ENCODE measurements at places on chromosomes 5 and 9.

DNA sequence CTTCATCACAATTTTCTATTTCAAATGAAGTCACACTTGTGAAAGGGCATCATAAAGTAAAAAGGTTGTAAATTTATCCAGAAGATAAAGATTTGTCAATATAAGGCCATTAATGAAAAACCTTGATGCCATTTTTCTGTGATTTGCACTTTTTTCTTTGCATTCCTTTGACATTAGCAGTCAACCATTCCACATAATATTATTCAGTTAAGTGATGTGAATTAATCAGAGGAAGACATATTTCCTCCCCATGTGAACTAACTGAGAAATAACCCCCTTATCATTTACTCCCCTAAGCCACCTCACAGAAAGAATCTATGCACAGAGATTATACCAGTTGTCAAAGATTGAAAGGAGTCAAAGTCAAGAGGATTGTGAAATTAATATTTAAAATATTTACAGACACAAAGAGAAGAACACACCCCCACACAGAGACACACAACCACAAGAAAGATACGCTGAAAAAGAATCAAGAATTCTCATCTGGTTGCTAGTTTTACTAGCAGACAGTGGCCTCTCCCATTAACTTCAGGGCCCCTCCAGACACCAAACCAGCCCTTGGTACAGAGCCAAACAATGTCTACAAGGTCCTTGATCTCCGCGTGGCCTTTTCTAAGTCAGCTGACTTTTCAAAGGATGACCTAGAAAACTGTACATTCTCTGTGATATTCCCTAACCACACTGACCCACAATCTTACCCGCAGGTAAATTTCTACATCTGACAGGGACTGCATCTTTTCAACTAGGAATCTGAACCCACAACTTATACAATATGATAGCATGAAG lies 29.5 kb downstream of the GNAQ start:
- no peak for DNase-seq

- DNase-seq: peak; percentile 56
These were observed 85.1 kb downstream of the BRINP1 start for GRCh38 chr9:119284118-119284517.

- no peak for DNase-seq
These were observed 200.9 kb downstream of the GDNF start for GRCh38 chr5:37638897-37639296.

- DNase-seq: no peak
These were observed 98.0 kb downstream of the NR6A1 start for GRCh38 chr9:124673063-124673462.

DNA sequence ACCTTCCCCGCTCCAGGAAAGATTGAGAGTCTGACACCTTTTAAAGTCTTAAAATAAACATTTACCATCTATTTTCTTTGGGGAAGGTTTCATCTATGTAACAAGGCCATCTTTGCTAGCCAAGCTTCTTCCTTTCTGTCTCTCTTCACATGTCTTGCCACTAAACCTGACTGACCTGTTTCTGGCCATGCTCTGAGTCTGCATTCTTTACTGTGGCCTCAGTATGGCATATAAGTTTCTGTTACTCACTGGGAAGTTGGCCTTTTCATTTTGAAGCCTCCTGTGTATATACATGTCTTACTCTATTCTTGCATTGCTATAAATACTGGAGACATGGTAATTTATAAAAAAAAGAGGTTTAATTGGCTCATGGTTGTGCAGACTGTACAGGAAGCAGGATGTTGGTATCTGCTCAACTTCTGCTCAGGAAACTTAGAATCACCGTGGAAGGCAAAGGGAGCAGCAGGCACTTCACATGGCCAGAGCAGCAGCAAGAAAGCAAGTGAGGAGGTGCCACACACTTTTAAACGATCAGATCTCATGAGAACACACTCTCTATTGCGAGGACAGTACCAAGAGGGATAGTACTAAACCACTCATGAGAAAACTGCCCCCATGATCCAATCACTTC lies 48.1 kb downstream of the KCNV2 start:
- no peak for DNase-seq

GRCh38 chr5:74167206-74167929 lies 473.2 kb downstream of the ENC1 start:
- DNase-seq: no peak

DNA sequence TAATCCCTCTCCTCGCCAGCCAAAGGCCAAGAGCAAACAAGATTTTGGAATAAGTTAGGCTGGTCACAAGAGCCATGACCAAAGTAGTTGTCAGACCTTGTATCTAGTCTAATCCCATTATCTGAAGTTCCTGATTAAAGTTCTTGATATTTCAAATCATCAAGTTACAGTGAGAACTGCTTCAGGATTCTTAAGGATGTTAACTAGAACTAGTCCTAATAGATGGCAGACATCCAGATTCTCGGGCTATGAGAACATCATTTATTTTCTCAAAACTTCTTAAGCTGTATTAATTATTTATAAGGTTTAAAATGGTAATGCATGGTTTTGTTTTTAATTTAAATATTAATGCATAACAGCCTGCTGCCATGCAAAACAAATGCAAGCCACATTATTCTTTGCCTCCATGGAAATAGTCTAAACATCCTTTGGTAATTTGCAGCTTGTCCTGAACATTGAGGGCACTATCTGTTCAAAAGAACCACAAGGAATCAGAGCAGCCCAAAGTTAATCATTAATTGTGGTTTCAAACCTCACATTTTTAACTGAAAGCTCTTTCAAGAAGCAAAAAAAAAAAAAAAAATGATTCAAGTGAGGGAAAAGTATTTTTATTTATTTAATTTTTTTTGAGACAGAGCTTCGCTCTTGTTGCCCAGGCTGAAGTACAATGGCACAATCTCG lies 95.1 kb downstream of the TTC39B start:
- DNase-seq: peak; percentile 37

- DNase-seq: no peak
These were observed 106.6 kb downstream of the PALM2AKAP2 start for GRCh38 chr9:109886617-109887016.

GRCh38 chr9:135350003-135350315 lies 129.6 kb upstream of the PPP1R26 start:
- peak; percentile 27 for DNase-seq

- no peak for DNase-seq
These were observed 93.8 kb downstream of the ZNF354C start for GRCh38 chr5:179153921-179154345.

DNA sequence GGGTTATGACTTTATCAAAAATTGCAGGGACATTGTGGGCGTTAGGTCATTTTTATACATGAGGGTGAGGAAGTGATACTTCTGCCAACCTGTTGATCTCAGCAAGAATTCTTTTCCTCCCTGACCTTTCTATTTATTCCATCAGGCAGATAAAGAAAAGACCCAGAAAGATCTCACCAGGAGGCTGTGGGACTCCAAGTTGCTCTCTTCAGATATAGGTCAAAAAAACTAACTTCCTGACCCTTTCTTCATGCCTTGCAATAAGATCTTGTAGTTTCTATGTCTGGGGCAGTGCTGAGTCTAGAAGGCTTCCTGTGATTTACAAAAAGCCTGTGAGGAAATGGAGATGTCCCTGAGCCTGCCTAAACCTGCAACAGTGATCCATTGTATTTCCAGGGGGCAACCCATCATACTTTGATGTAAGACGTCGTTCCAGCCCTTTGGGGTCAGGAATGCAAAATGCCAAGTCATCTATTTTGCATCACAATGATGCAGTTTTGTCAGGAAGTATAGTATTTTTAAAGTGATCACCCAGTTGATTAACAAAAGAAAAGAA lies 22.0 kb upstream of the PIK3R1 start:
- no peak for DNase-seq

- DNase-seq: no peak
These were observed 42.8 kb downstream of the AMBP start for GRCh38 chr9:114035221-114035844.

DNA sequence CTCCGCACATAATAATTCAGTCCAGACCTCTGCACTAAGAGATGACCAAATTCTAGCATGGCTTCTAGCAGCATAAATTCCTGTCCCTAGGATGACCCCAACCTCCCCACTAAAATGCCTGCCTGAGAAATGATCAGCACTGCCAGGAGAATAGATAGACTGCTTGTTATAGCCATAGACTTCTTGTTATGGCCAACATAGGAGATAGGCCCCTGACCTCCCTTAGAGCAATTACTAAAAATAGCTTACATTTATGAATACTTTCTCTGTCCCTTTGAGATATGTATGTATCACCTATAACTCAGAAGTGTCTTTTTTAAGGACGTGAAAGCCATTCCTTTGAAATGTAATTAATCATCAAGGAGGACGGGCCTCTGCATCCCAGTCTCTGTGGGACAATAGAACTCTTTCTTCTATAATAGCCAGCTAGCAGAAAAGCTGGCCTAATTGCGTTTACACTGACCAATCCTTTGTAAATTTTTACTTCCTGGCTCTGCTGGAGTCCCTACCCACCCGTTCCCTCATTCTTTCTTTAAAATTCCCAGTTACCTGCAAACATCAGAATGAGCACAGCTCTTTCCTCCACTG lies 1002.7 kb downstream of the CDH18 start:
- no peak for DNase-seq

- peak; percentile 20 for DNase-seq
These were observed 22.7 kb downstream of the CAMK2A start for GRCh38 chr5:150266871-150267291.

DNA sequence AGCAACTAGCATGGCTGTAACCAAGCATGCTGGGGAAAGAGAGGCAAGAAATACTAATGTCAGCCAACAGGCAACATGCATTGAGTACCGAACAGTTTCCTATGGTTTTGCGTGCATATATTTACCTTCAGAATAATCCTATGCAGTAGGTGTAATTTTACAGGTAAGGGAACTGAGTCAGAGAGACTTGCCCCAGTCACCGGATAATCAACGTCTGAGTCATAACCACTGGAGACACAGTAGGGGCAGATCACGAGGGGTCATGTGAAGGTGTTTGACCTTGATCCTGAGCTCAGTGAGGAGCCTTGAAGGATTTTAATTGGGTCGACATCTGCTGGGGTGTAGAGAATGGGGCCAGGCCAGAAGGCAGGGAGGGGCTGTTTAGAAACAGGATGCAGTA lies 13.4 kb upstream of the TSC1 start:
- DNase-seq: no peak

- no peak for DNase-seq
These were observed 39.7 kb upstream of the SPRY4 start for GRCh38 chr5:142364251-142365145.

DNA sequence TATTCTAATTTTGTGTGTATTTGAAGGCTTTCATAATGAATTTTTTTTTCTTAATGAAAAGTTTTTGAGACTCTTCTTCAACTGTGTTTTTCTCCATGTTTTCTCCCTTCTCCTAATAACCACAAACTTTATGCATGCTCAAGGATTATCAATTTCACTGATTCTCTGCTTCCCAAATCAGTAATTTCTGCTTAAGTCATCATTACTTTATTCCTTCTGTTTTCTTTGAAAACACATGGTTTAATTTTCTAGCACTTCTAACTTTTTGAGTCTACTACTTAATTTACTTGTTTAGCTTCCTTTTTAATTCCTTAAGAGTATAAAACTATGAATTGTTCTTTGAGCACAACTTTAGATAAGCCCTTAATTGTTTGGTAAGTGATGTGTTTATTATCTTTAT lies 11.5 kb upstream of the FBN2 start:
- no peak for DNase-seq

DNA sequence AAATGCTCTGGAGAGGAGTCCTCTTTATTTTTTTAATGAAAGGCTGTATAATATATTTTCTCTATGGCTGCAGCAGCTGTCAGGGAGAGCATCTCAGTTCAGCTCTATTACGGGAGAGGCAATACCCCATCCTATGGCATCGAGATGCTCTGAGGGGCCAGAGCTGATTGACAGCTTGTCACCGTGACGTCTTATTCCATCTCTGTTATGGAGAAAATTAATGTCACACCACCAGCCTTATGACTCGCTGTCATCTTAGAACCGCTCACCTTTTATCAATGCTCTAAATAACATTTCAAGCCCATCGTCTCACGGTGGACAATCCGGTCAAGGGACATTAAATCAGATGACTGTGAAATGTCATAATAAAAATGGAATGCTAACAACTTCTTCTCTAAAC lies 273.5 kb downstream of the SLF1 start:
- no peak for DNase-seq

GRCh38 chr5:128254789-128255188 lies 171.2 kb downstream of the SLC12A2 start:
- DNase-seq: no peak

- DNase-seq: no peak
These were observed 39.0 kb downstream of the RAPGEF1 start for GRCh38 chr9:131700765-131701435.

- DNase-seq: no peak
These were observed 66.0 kb upstream of the PTPRD start for GRCh38 chr9:10678790-10679189.

GRCh38 chr5:66958201-66958979 lies 238.2 kb downstream of the CD180 start:
- no peak for DNase-seq

DNA sequence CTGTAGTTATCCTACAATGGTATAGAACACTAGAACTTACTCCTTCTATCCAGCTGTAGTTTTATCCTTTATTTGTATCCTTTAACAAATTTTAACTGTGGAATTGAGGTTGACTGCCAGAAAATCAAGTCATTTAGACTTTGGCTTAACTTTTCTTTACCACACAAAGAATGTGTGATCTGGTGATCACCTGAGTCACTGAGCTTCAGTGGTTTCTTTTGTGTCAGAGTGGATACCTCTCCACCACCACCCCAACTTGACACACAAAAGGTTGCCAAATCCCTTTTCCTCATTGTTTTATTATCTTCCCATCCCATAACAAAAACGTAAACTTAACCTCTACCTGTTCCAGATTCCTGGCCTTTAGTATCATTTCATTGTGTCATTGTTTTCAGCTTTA lies 5.5 kb downstream of the OTULIN start:
- no peak for DNase-seq

DNA sequence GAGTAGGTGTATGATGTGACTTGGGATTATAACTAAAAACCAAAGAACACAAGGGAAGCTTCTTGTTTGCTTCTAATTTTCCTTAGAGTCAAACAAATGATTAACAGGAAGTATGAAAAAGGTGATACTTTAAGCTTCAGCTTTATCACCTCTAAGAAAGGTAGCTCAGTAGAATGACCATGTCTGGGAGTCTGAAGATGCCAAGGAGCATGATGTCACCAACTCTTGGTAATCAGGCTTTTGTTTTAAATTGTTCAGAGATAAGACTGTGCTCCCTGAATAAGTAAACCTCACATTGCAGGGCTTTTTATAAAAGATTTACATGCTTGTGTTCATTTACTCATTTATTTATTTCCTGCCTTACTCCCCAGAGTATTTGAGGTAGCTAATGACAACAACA lies 169.9 kb downstream of the FER start:
- no peak for DNase-seq

All from NCI-H446 (cell line).